LoVo (cell line): ENCODE measurements at places on chromosomes 7 and 10.

DNA sequence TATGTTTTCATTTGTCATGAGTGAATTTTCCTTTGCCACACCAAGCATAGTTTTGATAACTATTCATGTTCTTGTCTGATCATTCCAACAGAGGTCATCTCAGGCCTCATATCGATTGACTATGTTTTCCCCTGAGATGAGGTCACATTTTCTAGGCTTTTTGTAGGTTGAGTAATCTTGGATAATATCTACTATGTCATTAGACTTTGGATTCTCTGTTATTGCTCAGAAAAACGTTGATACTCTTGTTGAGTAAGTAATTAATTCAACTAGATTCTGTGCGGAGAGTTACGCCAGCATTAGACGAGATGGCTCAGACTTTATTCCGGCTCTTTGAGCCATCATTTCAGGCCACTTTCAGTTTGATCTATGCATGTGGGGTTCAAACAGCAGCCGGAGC is 57.7 kb downstream of the KLF6 start:
- no peak for DNase-seq

DNA sequence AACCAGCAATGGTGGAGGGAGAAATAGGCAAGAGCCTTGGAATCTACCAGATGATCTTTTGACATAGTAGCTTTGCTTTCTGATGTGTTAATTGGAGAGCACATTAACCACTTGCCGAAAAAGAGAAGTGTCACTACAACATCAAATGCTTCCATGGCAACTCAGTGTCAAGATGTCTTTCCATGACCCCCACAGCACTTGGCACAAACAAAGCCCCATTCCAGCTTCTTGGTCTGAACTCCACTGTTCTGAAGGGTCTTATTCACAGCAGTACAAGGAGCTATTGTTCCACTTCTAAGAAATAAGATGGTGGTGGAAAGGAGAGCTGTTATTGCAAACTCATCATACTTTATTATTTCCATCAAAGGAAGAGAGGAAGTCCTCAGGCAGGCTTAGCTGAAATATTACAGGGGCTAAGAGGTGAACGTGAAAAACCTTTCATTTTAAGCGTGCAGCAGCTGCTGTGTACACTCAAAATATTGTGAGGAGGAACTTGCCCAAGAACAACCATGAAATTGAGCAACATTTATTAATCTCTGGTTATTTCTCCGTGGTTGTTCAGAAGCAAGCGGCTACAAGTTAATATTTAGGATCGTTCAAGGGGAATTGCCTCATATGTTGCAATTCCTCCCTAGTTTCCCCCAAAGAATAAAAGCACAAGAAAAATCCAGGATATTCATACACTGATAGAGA is 354.8 kb upstream of the CELF2 start:
- DNase-seq = no peak

GRCh38 chr10:61836888-61837754 is 64.4 kb upstream of the ARID5B start:
- peak; percentile 88 for DNase-seq

DNA sequence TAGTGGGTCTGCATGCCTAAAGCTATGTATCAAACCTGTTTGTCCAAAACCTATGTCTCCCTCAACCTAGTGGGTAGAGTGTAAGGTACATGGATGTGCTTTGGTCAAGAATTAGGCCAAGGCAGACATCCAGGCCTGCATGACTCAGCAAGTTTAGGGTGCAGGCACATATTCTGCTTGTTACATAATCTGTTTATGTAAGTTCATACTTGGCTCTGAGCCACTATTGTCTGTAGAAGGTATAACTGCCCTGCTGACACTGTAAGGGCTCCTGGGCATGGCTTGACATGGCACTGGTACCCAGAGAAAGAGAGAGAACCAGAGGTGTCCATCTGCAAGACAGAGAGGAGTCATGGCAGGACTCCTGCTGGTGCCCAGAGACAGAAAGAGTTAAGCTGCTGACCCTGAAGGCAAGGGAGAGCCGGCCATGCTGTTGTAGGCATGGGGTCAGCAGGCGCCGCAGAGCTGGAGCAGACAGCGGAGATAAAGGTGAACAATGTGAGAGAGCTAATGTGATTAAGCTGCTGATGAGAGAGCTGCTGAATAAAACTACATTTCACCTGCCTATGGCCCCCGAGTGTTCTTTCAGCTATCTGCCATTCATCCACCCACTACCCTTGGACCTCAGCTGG is 118.5 kb upstream of the TMEM106B start:
- DNase-seq = no peak

DNA sequence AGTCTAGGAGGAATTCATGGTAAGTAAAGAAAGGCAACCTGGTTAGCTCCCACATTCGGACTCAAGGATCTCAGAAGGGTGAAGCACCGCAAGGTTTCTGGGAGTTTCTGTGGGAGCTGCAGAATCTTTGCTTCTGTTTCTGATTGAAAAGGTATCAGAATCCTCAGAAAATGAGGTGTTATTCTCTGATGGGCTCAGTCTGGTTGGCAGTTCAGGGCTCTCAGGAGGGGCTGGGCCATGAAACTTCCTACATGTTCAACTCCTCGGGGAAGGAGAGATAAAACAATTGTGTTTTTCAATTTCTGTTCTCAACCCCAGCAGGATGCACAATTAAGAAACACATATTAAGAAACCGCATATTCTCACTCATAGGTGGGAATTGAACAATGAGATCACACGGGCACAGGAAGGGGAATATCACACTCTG is 9.1 kb downstream of the OR2A7 start:
- DNase-seq = no peak

GRCh38 chr10:70190581-70190980 is 20.3 kb upstream of the SAR1A start:
- DNase-seq = no peak

DNA sequence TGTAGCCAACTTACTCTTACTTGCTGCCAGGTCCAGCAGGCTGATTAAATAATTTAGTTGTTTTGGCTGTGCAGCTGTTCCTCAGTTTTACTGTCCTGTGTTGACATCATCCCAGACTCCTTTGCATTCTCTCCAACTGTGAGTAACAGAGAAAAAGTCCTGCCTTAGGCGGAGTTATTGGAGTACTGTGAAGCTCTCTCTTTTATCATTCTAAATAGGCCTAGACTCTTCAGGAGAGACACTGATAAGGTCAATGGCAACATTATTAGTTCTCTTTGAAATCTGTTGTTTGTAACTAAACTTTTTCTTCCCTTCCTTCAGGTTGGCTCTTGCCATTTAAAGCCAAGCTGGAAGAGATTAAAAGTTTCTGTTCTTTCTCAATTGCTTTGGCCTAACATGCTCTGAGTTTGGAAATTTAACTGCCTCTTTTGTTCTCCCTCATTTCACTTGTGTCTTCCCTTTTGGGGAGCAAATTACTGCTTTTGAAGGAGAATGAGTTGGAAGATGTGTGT is 215.7 kb upstream of the CSTF2T start:
- no peak for DNase-seq

GRCh38 chr7:55144333-55145317 is 125.8 kb downstream of the EGFR start:
- no peak for DNase-seq

DNA sequence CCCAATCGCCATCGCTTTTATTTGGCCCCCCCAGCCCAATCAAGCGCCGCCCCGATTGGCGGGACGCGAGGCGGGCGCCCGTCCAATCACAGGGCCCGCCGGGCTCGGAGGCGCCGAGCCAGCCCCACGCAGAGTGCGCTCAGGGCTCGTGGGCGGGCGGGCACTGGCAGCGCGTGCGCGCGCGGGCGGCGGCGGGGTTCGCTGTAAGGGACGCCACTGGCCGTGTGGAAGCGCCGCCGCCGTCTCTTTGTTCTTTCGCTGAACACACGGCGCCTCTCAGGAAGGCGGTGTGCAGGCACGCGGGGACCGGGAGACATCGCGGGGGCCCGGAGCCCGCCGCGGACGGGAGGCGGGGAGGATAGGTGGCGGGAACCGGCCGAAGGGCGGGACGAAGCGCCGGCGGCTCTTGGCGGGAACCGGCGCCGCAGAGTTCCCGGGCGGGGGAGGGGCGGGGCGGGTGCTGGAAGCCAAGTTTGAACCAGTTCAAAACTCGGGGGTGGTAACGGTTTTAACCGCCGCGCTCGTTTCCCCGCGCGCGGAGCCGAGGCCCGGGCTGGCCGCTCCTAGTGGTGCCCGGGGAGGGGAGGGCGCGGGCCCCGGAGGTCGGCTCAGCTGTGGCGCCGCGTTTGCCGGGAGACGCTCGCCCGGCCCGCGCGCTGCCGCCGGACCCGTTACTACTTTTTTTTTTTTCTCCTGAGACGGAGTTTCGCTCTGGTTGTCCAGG is 370 bp upstream of the EZH2 start:
- DNase-seq = peak; percentile 98

DNA sequence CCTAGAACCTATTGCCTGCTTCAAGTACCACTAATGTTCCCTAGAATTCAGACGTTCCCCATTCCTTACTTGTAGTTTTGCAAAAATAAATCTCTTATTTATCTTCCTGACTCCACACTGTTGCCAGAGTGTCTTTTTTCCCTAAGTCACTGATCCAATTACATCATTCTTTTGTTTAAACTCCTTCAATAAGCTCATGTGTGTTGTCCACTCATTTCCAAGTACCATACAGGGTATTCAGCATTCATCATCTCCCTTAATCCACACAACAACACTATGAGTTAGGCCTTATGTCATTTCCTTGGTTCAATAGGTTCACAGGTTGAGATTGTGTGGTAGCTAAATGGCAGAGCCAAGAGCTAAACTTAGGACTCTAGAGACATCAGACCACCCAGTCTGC is 119.9 kb upstream of the RHOBTB1 start:
- DNase-seq = no peak

DNA sequence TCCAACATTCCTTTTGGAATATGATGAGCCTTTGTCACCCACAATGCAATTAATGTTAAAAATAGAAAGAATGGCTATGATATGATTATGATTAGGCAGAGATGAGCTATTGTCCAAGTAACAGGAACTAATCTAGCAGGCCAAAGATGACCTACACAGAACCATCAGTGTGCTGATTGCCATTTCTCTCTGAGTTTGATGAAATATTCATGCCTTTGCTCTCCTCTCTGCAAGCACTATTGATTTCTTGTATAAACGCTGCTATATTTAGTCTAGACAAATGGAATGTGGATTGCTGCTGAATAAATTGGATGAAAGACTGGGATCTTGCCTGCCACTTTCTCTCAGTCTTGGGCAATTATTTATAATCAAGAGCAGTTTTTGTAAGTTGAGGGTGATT is 85.4 kb downstream of the HDAC9 start:
- DNase-seq = no peak

DNA sequence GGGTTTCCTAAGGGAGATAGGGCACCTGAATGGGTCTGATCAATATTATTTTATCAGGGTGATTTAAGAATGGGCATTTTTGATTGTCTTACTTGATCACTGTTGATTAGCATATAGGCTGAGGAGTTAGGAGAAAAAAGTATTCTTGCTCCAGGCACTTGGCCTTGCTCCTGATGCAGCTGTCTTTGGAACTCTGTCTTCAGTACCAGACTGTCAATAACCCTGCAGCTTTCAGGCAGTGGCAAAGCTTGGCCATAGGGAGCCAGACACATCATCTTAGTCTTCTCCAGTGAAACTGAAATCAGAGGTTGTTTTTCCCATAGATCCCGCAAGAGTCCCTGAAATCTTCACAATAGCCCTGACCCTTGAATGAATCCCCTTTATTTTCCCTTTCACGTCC is 47.2 kb downstream of the EXOC4 start:
- DNase-seq = no peak

DNA sequence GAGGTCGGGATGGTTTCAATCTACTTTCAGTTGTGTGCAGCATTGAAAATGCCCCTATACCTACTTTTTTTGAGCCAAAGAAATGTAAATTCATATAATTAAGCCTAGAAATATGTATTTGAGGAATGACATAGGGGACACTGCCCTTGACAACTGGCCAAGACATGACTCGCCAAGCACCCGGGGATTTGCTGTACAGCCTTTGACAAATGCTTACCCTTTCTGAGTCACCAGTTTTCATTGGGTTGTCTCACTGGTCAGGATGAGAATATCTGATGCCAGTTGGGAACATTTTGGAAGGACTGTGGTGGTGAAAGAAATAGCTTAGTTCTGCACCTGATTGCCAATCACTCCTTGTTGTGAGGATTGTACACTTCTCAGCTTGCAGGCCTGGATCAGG is 166.8 kb upstream of the HABP2 start:
- peak; percentile 63 for DNase-seq

- DNase-seq = peak; percentile 66
These were observed 6.9 kb upstream of the GNG11 start for GRCh38 chr7:93914581-93915066.

GRCh38 chr7:79340212-79340611 is 113.3 kb downstream of the MAGI2 start:
- no peak for DNase-seq
